ENCODE measurements at places on chromosomes 5 and 9. TPM values are rescaled to one million over a fixed set of nuclear protein-coding genes. Genes with fewer than 3 reads are reported as not detected.
A peak's percentile ranks its signal among the peaks of the same experiment; 100 is the strongest.

GRCh38 chr9:18357321-18357720 is 116.6 kb upstream of the ADAMTSL1 start:
- no peak for DNase-seq
- H3K27ac ChIP-seq: no peak overlapping the region
- H3K4me3 ChIP-seq: no peak overlapping the region
- no peaks in the 10 kb centered on the region for H3K36me3 ChIP-seq

DNA sequence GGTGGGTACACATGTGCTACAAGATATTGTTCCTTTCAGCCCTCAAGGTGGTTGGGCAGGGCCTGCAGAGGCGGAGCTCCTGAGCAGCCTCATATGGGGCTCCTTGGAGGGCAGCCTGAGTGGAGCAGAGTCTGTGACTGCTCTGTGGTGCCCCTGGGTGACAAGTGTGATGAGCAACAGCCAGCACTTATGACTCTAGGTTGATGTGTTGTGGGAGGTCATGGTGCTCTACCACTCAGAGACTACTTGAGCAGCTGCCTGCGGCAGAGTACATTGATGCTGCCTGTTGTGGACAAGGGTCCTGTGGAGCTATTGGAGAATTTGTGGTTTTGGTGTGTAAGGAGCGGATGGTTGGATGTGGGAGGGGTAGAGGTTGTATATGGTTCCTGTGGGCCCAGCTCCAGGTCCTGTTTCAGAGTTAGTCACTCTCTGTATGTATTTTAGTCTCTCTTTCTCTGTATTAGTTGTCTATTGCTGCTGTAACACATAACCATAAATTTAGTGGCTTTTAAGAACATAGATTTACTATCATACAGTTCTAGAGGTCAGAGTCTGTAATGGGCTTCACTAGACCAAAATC is 141.3 kb downstream of the SREK1 start:
- H3K27ac ChIP-seq: no peak overlapping the region
- H3K36me3 ChIP-seq: no peaks in the 10 kb centered on the region
- DNase-seq: no peak
- H3K27me3 ChIP-seq: no peaks in the 10 kb centered on the region
- no peak overlapping the region for H3K4me3 ChIP-seq
- no peaks in the 10 kb centered on the region for H3K4me1 ChIP-seq

GRCh38 chr9:124297915-124298645 is 40.3 kb downstream of the NEK6 start:
- no peaks in the 10 kb centered on the region for H3K27me3 ChIP-seq
- no peak overlapping the region for H3K27ac ChIP-seq
- H3K4me3 ChIP-seq: no peak overlapping the region
- H3K4me1 ChIP-seq: peaks cover 9% of the 10 kb centered on the region
- H3K36me3 ChIP-seq: peaks cover 6% of the 10 kb centered on the region

ZMAT2 gene
- polyA plus RNA-seq: 80.3 TPM

DNA sequence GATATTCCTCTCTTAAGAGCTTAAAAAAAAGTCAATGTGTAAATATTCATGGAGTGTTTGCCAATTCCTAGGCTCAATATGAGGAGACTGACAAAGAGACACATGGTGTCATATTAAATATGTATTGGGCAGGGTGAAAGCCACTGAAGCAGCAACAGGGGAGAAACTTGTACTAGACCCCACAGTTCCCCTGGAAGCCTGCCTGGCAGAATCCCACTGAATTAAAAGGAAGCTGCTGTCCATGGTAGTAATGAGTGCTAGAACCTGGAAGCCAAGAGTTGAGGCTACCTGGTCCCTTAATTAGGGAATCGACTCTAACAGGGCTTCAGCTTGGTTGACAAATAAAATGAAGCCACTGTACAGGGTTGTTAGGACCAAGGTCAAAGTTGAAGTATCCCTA is 129.4 kb upstream of the GPR151 start:
- no peak for DNase-seq
- H3K27ac ChIP-seq: no peak overlapping the region
- no peaks in the 10 kb centered on the region for H3K4me1 ChIP-seq
- no peaks in the 10 kb centered on the region for H3K27me3 ChIP-seq
- no peak overlapping the region for H3K4me3 ChIP-seq

- H3K4me1 ChIP-seq: no peaks in the 10 kb centered on the region
- no peak overlapping the region for H3K4me3 ChIP-seq
- DNase-seq: no peak
- no peaks in the 10 kb centered on the region for H3K27me3 ChIP-seq
Measured at GRCh38 chr5:113128082-113128481, 151.5 kb downstream of the DCP2 start.

- peak overlapping the region; percentile 72 for H3K27ac ChIP-seq
- DNase-seq: no peak
- H3K27me3 ChIP-seq: no peaks in the 10 kb centered on the region
- no peaks in the 10 kb centered on the region for H3K36me3 ChIP-seq
Measured at GRCh38 chr9:127557998-127558546, 54.0 kb upstream of the STXBP1 start.

- no peak overlapping the region for H3K27ac ChIP-seq
- H3K4me1 ChIP-seq: no peaks in the 10 kb centered on the region
- no peaks in the 10 kb centered on the region for H3K27me3 ChIP-seq
- no peaks in the 10 kb centered on the region for H3K36me3 ChIP-seq
- no peak overlapping the region for H3K4me3 ChIP-seq
Measured at GRCh38 chr5:169910393-169910792, 69.9 kb downstream of the INSYN2B start.

DNA sequence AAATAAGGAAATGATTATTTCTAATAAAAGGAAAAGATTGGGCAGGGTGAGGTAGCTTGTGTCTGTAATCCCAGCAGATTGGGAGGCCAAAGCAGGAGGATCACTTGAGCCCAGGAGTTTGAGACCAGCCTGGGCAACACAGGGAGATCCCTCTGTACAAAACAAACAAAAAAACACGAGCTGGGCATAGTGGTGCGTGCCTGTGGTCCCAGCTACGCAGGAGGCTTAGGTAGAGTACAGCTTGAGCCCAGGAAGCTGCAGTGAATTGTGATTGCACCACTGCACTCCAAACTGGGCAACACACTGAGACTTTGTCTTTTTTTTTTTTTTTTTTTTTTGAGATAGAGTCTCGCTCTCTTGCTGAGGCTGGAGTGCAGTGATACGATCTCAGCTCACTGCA is 18.8 kb downstream of the GDA start:
- no peak overlapping the region for H3K4me3 ChIP-seq
- no peaks in the 10 kb centered on the region for H3K4me1 ChIP-seq
- no peak for DNase-seq
- H3K27me3 ChIP-seq: no peaks in the 10 kb centered on the region
- H3K27ac ChIP-seq: no peak overlapping the region

DNA sequence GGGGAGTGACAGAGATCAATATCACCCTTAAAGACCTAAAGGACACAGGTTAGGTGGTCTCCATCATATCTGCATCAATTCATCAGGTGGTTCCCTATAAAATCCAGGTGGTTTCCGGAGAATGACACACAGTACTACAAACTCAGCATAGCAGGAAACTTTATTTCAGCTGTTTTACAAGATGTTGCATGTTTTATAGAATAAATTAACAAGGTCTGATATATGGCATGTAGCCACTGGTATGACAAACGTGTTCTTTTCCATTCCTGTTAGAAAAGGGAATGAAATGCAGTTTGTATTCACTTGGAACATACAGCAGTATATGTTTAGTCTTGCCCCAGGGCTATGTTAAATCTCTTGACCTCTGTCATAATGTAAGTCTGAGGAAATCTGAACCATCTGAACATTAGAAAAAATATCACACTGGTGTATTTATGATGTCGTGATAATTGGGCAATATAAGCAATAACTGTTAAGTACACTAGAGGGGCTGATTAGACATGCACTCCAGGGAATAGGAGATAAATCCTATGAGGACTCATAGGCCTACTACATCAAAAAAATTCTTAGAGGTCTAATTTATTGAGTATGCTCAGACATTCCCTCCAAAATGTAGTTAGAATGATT is 42.2 kb upstream of the TNFSF8 start:
- H3K4me1 ChIP-seq: no peaks in the 10 kb centered on the region
- no peak overlapping the region for H3K27ac ChIP-seq
- H3K27me3 ChIP-seq: no peaks in the 10 kb centered on the region
- DNase-seq: no peak
- no peak overlapping the region for H3K4me3 ChIP-seq

DNA sequence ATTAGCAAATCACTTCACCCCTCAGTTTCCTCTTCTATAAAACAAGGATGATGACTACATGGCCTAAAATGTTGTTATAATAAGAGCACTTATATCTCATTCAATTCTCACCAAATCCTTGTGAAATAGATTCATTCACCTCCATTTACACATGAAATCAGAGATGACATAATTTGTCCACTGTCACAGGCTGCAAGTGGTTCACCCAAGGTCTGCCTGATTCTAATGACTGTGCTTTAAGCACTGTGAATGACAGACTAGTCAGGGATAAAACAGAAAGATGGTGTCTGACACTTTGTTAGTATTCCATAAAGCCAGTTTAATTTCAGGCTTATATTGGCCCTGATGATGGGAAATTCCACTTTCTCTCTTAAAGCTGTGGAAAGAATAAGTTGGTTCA is 209.5 kb downstream of the MAPKAP1 start:
- H3K27me3 ChIP-seq: no peaks in the 10 kb centered on the region
- H3K4me3 ChIP-seq: no peak overlapping the region
- H3K36me3 ChIP-seq: no peaks in the 10 kb centered on the region
- no peak overlapping the region for H3K27ac ChIP-seq

DND1 gene
- polyA plus RNA-seq: 3.8 TPM

- no peak for DNase-seq
- peaks cover 12% of the 10 kb centered on the region for H3K4me1 ChIP-seq
- H3K36me3 ChIP-seq: no peaks in the 10 kb centered on the region
- H3K27me3 ChIP-seq: peaks cover 31% of the 10 kb centered on the region
Measured at GRCh38 chr9:88990041-88990728, 1.1 kb upstream of the S1PR3 start.

DNA sequence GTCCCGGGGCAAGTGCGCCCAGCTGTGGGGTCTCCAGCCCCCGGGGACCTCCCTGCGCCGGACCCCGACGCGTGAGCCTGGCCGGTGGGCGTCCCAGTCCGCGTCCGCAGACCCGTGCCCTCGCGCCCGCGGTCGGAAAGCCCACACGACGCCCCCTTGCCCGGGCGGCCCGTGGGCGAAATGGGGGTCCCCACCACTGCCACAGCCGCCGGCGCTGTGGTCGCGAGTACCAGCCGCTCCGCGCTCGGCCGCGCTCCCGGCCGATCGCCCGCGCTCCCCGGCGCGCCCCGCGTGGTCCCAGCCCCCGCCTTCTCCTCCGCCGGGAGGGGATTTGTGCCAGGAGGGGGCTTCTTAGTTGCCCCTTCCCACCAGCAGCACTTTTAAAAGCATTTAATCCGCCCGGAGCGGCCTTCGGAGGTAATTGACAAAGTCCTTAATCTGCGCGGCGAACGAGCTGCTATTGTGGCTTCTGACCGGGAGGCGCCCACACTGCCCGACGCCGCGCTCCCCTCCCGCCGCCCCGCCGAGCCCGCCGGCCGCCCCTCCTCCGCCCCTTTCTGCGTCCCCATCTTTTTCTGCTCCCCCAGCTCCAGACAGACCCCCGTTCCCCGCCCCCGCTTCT is 469 bp upstream of the FIBCD1 start:
- H3K4me1 ChIP-seq: peaks cover 55% of the 10 kb centered on the region
- no peak for DNase-seq
- peaks cover 62% of the 10 kb centered on the region for H3K27me3 ChIP-seq

GRCh38 chr5:128082551-128083032 is 974 bp upstream of the SLC12A2 start:
- no peaks in the 10 kb centered on the region for H3K36me3 ChIP-seq
- H3K4me3 ChIP-seq: peak overlapping the region; percentile 94
- peaks cover 68% of the 10 kb centered on the region for H3K4me1 ChIP-seq
- no peak for DNase-seq

- no peak overlapping the region for H3K27ac ChIP-seq
- H3K36me3 ChIP-seq: no peaks in the 10 kb centered on the region
- no peak overlapping the region for H3K4me3 ChIP-seq
- no peak for DNase-seq
- H3K27me3 ChIP-seq: peaks cover 23% of the 10 kb centered on the region
Measured at GRCh38 chr5:173530547-173530946, 85.9 kb downstream of the BOD1 start.

GRCh38 chr9:81103597-81104471 is 585.5 kb downstream of the TLE1 start:
- H3K27ac ChIP-seq: no peak overlapping the region
- no peaks in the 10 kb centered on the region for H3K27me3 ChIP-seq
- no peak for DNase-seq
- no peak overlapping the region for H3K4me3 ChIP-seq

PCDHA3 gene
- polyA plus RNA-seq: 0.03 TPM

- no peak overlapping the region for H3K4me3 ChIP-seq
- no peak for DNase-seq
- H3K27ac ChIP-seq: no peak overlapping the region
Measured at GRCh38 chr5:2833556-2833955, 82.1 kb upstream of the IRX2 start.

- peak; percentile 56 for DNase-seq
- no peak overlapping the region for H3K27ac ChIP-seq
- H3K36me3 ChIP-seq: no peaks in the 10 kb centered on the region
- peaks cover 20% of the 10 kb centered on the region for H3K4me1 ChIP-seq
- H3K27me3 ChIP-seq: no peaks in the 10 kb centered on the region
Measured at GRCh38 chr9:92666912-92667532, 2.9 kb downstream of the IPPK start.

FBP2 gene
- 0.06 TPM for polyA plus RNA-seq

SEMA6A gene
- polyA plus RNA-seq: 0.88 TPM

RFESD gene
- polyA plus RNA-seq: 2.5 TPM

PCA3 gene
- not detected for polyA plus RNA-seq

GRCh38 chr9:83266666-83267496 is 203.9 kb upstream of the RASEF start:
- DNase-seq: no peak
- H3K4me3 ChIP-seq: no peak overlapping the region

GRCh38 chr5:123046222-123046621 is 9.7 kb upstream of the PPIC start:
- no peaks in the 10 kb centered on the region for H3K36me3 ChIP-seq
- no peak overlapping the region for H3K4me3 ChIP-seq
- H3K27me3 ChIP-seq: peaks cover 14% of the 10 kb centered on the region
- no peak overlapping the region for H3K27ac ChIP-seq
- no peak for DNase-seq

- H3K4me1 ChIP-seq: peaks cover 68% of the 10 kb centered on the region
- DNase-seq: no peak
- H3K27ac ChIP-seq: peak overlapping the region; percentile 90
- peaks cover 29% of the 10 kb centered on the region for H3K36me3 ChIP-seq
Measured at GRCh38 chr5:142011572-142012185, 1.1 kb downstream of the GNPDA1 start.

- H3K4me1 ChIP-seq: no peaks in the 10 kb centered on the region
- H3K4me3 ChIP-seq: no peak overlapping the region
- H3K27me3 ChIP-seq: no peaks in the 10 kb centered on the region
- DNase-seq: no peak
- no peaks in the 10 kb centered on the region for H3K36me3 ChIP-seq
- no peak overlapping the region for H3K27ac ChIP-seq
Measured at GRCh38 chr5:98099448-98100105, 673.9 kb upstream of the RGMB start.

GRCh38 chr5:22662391-22662790 is 190.8 kb downstream of the CDH12 start:
- DNase-seq: no peak
- H3K36me3 ChIP-seq: no peaks in the 10 kb centered on the region
- no peaks in the 10 kb centered on the region for H3K4me1 ChIP-seq
- no peak overlapping the region for H3K4me3 ChIP-seq
- no peaks in the 10 kb centered on the region for H3K27me3 ChIP-seq

GRCh38 chr5:174751154-174752000 is 27.0 kb downstream of the MSX2 start:
- no peaks in the 10 kb centered on the region for H3K27me3 ChIP-seq
- no peaks in the 10 kb centered on the region for H3K36me3 ChIP-seq
- no peak overlapping the region for H3K27ac ChIP-seq
- peak overlapping the region; percentile 3 for H3K4me3 ChIP-seq

TAF11L10 gene
- not detected for polyA plus RNA-seq

GRCh38 chr9:132288966-132289365 is 65.8 kb downstream of the SETX start:
- H3K27ac ChIP-seq: no peak overlapping the region
- no peak for DNase-seq
- no peaks in the 10 kb centered on the region for H3K27me3 ChIP-seq
- H3K4me3 ChIP-seq: no peak overlapping the region
- peaks cover 8% of the 10 kb centered on the region for H3K4me1 ChIP-seq

All from spleen (tissue), 13 donors.